ENCODE measurements at places on chromosomes 12 and 14.

GRCh38 chr12:2297004-2297403 lies 244.2 kb downstream of the CACNA1C start:
- no peak for DNase-seq

- no peak for DNase-seq
Measured at GRCh38 chr12:26109343-26109881, 15.4 kb downstream of the BHLHE41 start.

DNA sequence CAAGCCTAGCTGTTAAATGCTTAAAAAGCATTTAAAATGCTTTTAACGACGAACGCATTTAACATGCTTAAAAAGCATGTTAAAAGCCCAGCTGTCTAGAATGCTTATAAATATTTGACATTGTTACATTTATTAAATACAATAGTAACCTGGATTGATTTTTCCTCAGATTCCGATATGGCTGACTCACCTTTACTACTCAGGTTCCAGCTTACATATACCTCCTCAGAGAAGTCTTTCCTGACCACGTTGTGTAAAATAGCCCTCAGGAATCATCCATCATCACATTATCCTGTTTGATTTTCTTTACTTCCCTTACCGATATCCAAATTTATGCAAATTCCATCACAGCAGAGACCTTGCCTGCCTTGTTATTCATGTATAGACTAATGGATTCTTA lies 51.4 kb downstream of the SLC41A2 start:
- no peak for DNase-seq

- DNase-seq, result no peak
Measured at GRCh38 chr14:23358042-23358441, 5.4 kb upstream of the SLC22A17 start.

GRCh38 chr12:44519931-44520330 lies 356.2 kb downstream of the NELL2 start:
- no peak for DNase-seq

DNA sequence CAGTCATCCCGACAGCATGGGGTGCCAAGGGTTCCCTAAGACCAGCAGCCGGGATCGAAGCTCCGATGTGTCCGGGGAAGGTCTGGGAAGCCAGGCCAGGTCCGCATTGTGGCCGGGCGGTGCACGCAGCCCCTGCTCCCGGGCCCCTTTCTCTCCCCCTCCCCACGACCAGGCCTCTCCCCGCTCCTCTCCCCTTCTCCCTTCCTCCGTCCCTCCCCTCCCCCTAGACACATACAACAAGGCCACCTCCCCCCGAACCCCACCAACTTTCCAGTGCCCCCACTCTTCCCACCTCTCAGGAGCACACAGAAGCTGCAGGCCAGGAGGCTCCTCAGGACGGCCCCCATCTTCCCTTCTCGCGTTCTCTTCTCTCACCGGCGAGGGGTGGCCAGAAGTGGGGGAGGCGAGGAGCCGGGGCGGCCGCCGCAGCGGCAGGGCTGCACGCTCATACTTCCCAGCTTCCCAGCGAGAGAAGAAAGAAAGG lies 413 bp downstream of the LRP6 start:
- no peak for DNase-seq

- DNase-seq, result no peak
Measured at GRCh38 chr12:103969391-103969790, 3.7 kb downstream of the TDG start.

GRCh38 chr12:87870493-87871460 lies 158.4 kb downstream of the C12orf50 start:
- DNase-seq, result no peak

DNA sequence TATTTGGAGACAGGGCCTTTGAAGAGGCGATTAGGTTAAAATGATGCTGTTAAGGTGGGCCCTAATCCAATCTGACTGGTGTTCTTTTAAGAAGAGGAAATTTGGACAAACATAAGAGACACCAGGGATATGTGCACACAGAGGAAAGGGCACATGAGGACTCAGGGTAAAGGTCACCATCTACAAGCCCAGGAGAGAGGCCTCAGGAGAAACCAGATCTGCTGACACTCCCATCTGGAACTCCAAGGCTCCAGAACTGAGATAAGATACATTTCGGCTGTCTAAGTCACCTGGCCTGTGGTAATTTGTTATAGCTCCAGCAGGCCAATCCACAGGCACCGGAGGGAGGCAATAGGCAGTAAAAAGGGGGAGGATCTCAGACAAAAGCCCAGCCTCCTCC lies 48.6 kb downstream of the KICS2 start:
- DNase-seq, result no peak

- DNase-seq, result no peak
Measured at GRCh38 chr12:40697566-40698259, 5.5 kb downstream of the CNTN1 start.

GRCh38 chr14:94460631-94461416 lies 8.2 kb upstream of the SERPINA11 start:
- DNase-seq, result no peak

GRCh38 chr12:127328867-127329266 lies 938.1 kb upstream of the TMEM132C start:
- no peak for DNase-seq

DNA sequence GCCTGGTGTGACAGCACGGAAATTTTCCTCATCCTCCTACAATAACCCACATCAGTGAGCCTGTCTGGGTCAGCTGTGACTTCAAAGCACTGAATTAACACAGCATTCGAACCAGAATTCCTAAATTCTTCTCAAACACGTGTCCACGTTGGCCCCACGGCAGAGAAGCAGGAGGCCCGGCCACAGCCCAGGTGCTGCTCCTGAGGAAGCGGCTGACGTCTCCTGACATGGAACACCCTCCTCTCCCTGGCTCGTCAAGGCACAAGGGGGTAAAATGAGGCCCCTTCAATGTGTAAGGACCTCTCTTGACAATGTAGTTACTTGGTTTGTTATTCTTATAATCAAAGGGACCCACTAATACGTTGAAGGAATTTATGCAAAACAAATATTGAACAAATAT lies 156.3 kb upstream of the GSC start:
- no peak for DNase-seq

- no peak for DNase-seq
Measured at GRCh38 chr12:85152311-85152729, 116.2 kb downstream of the LRRIQ1 start.

All from memory B cell (primary cell).